ENCODE measurements at places on chromosomes 5 and 9. TPM values are rescaled to one million over a fixed set of nuclear protein-coding genes. Genes with fewer than 3 reads are reported as not detected.

Gene CCDC171
- 4.5 TPM for polyA plus RNA-seq

Gene HEMGN
- 3.5 TPM for polyA plus RNA-seq

Gene SKP1
- 937 TPM for polyA plus RNA-seq

Gene LAMC3
- polyA plus RNA-seq: 18.1 TPM

Gene ORM2
- polyA plus RNA-seq: not detected

Gene LIX1
- polyA plus RNA-seq: 5.6 TPM

Gene NR4A3
- polyA plus RNA-seq: 0.45 TPM

Gene PHYKPL
- 55.2 TPM for polyA plus RNA-seq

DNA sequence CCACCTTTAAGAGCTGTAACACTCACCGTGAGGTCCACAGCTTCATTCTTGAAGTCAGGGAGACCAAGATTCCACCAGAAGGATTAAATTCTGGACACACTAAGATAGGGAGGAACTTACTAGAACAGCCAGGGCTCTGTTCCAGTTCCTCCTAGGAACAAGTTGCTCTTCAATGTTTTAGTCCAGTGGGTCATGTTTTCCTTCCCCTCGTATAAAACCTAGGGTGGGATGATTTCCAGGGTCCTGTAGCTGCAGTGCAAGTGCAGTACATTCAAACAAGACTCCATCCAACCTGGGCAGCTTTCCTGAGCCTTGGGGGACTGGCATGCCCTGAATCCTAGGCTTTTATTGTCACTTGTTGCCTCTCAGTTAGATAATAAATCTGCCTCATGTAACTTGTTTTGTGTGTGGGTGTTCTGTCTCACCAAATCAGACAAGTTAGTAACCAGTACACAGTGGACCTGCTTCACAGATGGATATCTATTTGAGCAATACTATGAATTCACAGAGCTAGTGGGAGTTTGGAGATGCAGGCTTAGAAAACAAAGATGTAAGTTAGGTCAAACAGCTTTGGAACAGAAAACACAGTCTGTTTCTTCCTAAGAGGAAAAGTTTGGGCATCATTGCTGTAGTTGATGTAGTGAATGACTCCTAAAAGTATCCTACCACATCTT lies 405.6 kb downstream of the GABRG2 start:
- no peak for DNase-seq

DNA sequence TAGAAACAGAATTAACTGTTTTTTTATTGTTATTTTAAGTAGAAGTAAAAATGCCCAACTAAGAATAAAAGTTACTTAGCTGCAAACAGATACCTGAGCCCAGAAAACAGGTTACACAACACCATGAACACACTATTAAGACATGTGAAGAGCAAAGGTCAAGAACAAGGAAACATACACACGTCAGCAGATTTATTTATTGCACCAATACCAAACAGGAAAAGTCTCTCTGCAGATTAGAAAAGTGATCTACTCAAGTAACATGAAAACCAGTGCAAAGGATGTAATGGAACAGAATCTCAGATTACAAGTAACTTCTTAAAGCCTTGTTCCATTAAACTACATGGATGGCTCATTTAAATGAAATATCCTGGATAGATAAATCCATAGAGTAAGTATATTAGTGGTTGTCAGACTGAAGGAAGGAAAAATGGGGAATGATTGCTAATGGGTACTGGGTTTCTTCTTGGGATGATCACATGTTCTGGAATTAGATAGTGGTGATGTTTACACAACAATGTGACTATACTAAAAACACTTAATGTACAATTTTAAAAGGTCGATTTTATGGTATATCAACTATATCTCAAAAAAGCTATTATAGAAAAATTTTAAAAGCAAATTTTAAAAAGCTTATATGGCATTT lies 6.1 kb downstream of the SAR1B start:
- no peak for DNase-seq

GRCh38 chr9:84974258-84974657 lies 304.7 kb downstream of the NTRK2 start:
- no peak for DNase-seq

DNA sequence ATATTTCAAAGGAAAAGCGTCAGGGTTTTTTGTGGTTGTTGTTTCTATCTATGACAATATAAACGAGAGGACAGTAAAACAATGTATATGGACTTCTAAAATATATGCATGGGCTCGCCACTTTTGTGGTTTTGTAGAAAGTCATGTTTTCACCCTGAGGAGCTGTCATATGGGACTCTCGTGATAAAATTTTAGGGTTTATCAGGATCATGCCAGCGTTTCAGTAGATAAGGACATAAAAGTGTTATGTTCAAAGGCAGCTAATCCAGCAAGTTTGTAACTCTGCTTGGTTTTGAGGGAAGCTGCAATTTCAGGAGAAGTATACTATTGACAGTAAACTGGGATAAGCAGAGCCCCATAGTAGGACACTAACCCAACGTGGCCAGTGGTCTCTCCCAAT lies 120.3 kb downstream of the CDC42SE2 start:
- no peak for DNase-seq

GRCh38 chr9:92974761-92975755 lies 27.7 kb downstream of the FGD3 start:
- no peak for DNase-seq

GRCh38 chr9:20369391-20369790 lies 252.9 kb downstream of the MLLT3 start:
- no peak for DNase-seq

DNA sequence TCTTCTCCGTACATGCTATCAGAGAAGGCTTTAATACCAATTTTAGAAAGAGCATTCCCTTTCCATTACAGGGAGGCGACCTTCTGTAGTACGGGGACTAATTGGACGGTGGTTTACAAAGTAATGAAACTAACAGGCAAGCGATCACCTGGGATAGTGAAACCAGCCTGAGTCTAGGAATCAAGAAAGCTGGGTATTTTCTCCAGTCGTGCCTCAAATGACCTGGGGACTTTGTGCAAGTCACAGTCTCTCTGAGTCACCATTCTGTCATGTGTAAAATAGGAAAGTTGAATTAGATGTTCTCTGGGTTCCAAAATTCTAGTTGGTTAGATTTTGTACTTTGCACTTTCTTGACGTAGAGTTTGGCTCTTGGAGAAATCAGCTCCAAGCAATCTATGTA lies 22.7 kb upstream of the SSBP2 start:
- no peak for DNase-seq

GRCh38 chr5:54643685-54644106 lies 126.1 kb downstream of the SNX18 start:
- DNase-seq: no peak

- no peak for DNase-seq
Measured at GRCh38 chr5:109718216-109718615, 28.5 kb downstream of the MAN2A1 start.

DNA sequence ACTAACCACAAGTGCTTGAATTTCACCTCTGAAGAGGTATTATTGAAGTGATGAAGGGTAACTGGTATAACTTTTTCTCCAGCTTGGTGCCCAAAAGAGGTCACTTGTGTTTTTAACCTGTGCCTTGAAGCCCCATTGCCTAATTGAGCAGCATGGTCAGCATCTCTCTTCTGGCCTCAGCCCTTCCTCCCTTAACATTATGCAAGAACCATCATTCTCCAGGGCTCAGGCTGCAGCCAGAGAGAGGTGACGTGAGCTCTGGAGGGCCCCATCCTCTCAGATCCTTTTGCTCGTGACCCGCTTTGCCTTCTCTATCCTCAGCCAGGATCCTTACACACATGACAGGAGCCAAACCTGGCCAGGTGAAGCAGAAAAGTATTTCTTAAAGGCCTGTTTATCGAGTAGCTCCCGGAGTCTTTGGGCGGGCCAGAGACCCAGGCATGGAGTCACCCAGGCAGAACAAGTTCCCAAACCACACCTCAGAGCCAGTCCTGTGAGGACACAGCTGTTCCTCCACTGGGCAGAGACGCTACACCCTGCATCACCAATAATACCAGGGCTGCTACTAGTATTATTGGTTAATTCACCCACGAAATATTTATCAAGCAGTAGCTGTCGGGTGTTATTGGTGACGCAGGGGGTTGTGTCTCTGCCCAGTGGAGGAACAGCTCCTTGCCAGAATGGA lies 29.6 kb upstream of the BOD1 start:
- DNase-seq: peak; percentile 19

- no peak for DNase-seq
Measured at GRCh38 chr9:84330246-84330645, 10.3 kb downstream of the SLC28A3 start.

- DNase-seq: no peak
Measured at GRCh38 chr5:664343-664993, 28.7 kb downstream of the TPPP start.

DNA sequence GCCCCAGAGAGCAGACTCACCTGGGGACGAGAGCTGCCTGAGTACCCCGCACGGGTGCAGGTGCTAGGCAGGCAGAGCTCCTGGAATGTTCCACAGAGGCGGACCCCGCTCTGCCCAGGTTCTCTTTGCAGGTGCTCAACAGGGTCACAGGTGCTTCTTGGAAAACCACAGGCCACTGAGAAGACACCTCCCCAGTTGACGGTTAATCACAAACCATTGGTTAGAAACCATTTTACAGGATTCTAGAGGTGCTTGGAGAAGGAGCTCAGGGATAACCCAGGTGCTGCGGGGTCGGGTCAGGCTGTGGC lies 17.3 kb upstream of the SLC6A19 start:
- DNase-seq: no peak

Measured in right renal cortex interstitium (tissue), 3 donors.